ENCODE measurements at places on chromosomes 7 and 10. TPM values are rescaled to one million over a fixed set of nuclear protein-coding genes. Genes with fewer than 3 reads are reported as not detected.
A peak's percentile ranks its signal among the peaks of the same experiment; 100 is the strongest.

DNA sequence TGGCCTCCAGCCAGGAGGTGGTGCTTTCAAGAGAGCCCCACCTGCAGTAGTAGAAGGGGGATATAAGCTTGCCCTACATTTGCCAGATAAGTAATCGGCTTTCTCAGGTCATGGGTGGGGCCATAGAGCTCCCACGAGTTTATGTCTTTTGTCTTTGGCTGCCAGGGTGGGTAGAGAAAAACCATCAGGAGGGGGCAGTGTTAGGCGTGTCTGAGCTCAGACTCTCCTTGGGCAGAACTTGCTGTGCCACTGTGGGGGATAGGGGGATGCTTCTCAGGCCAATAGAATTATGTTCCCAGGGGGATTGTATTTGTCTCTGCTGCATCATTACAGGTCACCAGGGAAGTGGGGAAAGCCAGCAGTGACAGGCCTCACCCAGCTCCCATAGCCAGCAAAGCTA is 12.3 kb upstream of the MRPS33 start:
- DNase-seq: no peak

- peak; percentile 82 for DNase-seq
Observed at GRCh38 chr10:86657396-86658011, 3.2 kb downstream of the OPN4 start.

DNA sequence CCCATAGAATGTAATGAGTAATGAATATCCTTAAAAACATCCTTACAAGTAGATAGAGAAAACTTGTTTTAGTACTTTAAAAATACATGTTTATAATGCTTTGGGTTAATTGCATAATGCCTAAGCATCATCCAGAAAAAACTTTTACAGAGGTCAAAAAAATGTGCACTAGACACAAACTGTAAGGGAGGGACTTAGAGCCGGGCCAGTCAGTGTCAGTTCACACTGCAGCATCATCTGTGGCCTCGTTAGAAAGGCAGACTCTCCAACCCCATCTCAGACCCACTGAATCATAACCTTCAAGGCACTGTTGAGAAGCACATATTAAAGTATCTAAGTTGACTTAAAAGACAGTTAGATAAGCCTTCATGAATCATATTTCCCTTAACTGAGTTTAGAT is 230.1 kb upstream of the PRPS1L1 start:
- no peak for DNase-seq

Gene CYP26C1
- total RNA-seq: 0.22 TPM

Gene LIPM
- total RNA-seq: not detected

Gene NDUFB8
- 123 TPM for total RNA-seq

All from mesenteric fat pad (tissue), 1 donor.